Gastroesophageal sphincter (tissue), 4 donors: ENCODE measurements at places on chromosomes 2 and 18.

GRCh38 chr18:51107598-51108305 is 77.7 kb downstream of the SMAD4 start:
- no peak for ATAC-seq

DNA sequence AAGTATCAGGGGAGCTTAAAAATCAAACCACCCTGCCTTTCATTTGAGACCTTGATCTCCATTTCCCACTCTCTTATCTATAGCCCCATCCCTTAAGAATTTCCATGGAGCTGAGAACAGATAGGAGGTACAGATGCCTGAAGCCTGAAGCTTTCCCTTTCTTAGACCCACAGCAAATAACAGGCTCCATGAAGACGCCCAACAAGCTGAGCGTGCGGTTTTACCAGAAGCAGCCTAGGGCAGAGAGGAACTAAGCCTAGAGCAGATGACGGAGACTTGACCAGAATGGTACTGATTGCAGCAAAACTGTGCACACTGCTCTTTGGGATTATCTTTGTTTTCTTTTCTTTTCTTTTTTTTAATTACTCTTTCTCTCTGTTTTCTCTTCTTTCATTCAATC is 1.7 kb upstream of the ERBB4 start:
- ATAC-seq = no peak

DNA sequence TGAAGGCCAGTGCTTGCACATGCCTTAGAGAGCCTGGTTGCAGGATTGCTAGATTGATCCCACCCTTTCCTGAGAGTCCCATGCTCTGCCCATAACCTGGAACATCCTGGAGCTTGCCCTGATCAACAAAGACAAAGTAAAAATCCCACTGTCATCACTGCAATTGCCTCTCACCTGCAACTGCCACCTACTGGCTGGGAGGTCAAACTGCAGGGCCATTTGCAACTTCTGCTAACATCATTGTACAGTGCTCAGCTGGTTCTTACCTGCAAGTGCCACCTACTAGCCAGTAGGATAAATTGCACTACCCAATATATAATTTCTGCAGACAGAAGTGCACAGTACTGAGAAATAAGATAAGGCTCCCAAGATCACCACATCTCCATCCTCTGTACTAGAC is 947.5 kb downstream of the CPS1 start:
- no peak for ATAC-seq

GRCh38 chr2:229713371-229714079 is 830 bp downstream of the DNER start:
- ATAC-seq = no peak

- ATAC-seq = no peak
Measured at GRCh38 chr2:10193851-10194820, 71.6 kb downstream of the RRM2 start.

GRCh38 chr2:77520641-77521547 is 1.3 kb downstream of the LRRTM4 start:
- ATAC-seq = no peak

DNA sequence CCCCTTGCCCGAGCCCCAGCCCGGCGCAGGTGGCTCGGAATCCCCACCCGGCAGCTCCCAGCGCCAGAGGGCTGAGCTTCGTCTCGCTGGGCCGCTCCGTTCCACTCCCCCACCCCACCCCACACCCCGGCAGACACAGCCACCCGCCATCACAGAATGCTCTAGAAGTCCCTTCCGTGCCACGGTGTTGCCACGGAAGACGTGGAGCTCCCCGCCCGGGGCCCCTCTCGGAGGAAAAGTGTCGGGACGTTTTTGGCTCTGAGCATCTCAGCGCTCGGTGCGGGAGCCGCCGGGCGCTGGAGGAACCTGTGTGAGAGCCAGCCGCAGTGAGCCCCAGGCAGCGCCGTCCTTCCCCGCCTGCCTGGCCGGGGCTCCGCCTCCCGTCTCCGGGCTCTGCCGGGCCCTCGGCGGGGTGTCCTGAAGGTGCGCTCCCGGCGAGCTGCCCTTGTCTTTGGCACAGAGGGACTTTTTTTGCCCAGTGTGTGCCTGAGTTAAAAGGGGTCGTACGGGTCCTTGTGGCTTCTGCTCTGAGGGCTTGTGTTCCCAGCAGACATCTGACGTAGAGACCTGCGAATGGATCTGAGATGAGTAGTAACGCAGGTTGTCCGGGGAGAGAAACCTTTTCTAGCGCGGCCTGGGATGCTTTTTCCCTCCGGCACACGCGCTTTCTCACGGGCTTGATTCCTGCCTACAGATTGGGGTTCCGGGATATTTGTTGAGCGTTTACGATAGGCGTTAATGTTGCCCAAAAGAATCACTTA is 1.8 kb downstream of the ZCCHC2 start:
- no peak for ATAC-seq
